ENCODE measurements at places on chromosomes 4 and X. TPM values are rescaled to one million over a fixed set of nuclear protein-coding genes. Genes with fewer than 3 reads are reported as not detected.

PGRMC1 gene
- 18.4 TPM for total RNA-seq

HMX1 gene
- total RNA-seq, result not detected

SMR3B gene
- not detected for total RNA-seq

DNA sequence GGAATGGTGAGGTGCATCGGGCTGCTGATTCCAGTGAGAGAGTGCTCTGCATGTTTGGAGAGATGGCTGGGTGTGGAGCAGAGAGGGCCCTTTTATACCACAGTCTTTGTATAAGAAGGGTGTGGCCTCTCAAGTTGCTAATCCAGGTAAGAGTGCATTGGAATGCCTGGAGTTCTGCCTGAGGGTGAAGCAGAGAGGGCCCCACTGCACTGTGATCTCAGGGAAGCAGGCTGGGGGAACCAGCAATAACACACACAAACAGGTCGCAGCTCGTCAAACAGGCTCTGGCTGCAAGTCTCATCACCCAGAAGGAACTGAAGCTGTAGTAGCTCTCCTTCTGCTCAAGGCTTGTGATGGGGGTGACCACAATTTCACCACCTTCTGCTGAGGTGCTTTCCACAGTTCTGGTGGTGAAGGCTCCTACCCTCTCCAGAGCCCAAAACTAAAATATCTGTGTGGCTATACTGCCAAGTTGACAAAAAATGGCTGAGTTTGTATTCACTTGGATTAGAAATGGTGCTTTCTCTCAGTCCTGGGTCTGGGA, 687.4 kb upstream of the HS3ST1 start:
- no peak for DNase-seq

DNA sequence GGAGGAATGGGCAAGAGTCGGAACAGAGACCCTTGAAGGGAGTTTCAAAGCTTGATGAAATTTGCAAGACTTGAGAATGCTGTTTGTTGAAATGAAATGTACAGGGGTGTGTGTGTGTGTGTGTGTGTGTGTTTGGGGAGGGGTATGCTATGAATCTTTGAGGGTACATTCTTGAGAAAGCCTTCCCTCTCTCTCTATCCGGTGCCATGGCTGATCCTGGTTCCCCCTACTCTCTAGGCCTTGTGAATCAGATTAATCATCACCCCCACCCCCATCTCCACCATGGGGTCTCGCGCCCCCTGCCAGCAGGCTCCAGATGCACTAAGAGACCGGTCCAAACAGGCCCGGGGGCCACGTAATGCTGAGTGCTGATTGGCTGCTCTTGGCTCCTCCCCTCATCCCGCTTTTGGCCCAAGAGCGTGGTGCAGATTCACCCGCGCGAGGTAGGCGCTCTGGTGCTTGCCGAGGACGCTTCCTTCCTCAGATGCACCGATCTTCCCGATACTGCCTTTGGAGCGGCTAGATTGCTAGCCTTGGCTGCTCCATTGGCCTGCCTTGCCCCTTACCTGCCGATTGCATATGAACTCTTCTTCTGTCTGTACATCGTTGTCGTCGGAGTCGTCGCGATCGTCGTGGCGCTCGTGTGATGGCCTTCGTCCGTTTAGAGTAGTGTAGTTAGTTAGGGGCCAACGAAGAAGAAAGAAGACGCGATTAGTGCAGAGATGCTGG, at the start of gene HTR2C:
TSS of gene HTR2C (plus strand) at position 441 of the 729 bp plus-strand sequence. CDS start 142,851 bp downstream, outside the sequence.
- no peak for DNase-seq

- DNase-seq, result no peak
Measured at GRCh38 chr4:89704651-89705395, 132.1 kb downstream of the SNCA start.

- DNase-seq, result no peak
Measured at GRCh38 chrX:107683124-107683895, 55.0 kb downstream of the PRPS1 start.

GRCh38 chr4:140071806-140072205, 82.2 kb downstream of the MAML3 start:
- DNase-seq, result peak; percentile 49

DNA sequence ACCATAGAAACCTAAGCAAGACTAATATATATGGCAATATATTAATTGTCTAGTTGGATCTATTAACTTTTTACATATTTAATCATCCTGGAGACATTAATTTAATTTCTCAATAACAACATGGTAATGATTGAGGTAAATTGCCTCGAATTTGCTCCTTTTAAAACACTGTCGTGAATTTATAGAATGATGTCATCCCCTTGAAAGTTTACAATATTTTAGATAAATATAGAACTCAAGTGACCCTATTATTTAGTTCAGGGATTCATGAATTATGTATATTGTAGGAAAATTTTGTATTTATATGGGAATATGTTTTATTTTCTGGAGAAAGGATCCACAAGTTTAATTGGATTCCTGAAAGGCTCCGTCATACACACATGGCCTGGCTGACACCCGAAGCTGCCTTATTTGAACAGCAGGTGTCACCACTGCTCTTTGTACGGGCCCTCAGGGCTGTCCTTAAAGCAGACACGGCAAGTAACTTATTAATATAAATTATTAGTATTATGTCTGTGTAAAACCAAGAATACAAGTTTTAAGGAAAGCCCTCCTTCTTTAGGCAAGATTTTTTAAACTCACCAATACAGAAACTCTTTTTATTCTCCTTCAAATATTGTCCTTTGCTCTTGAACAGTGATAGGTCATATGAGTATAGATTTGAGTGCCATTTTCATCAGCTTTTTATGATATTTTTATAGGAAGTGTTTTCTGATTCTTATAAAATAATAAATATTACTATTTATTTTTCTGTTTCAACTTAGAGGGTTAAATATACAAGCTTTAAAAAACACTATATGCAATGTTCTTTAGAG, 1.9 kb upstream of the PLRG1 start:
- DNase-seq, result peak; percentile 70

DNA sequence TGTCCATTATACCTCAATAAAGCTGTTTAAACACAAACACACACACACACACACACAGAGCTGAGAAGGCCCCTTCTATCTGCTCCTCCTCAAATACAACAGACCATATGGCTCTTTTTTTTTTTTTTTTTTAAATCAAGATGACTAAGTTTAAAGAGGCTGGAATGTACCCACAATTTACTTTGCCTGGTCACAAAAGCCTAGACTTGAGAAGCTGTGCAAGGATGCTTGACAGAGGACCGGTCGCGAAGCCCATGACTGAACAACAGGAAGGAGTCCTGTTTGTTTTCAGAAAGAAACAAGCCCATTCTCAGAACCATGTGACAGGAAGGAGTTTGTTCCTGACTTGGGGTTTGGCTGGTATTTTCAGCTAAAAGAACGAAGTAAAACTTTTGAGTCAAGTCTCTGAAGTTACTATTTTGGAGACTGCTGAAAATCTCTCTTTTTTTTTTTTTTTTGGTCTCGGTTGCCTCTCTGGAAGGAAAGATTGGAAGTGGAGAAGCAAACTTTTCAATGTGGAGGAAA, 650.9 kb upstream of the TENM3 start:
- no peak for DNase-seq

- DNase-seq, result no peak
Measured at GRCh38 chr4:76246025-76246424, 5.5 kb upstream of the FAM47E start.
